LHCN-M2 (cell line): ENCODE measurements at places on chromosomes 2 and 18. TPM values are rescaled to one million over a fixed set of nuclear protein-coding genes. Genes with fewer than 3 reads are reported as not detected.

DNA sequence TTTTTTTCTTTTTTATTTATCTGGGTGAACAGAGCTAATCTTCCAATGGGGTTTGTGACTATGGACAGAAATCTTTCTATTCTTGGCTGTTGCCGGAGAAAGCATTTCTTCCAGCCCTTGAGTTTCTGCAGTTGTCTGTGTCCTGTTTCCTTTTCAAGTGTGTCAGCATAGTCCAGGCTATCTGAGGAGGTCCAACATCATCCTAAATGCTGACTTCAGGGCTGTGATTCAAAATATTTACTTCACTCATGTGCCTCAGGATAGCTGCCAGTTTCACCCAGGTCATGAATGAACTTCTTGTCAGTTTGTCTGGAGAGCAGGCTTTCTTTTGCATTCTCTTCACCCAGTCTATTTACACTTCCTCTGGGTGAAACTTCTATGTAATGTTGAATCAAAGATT lies 27.9 kb downstream of the ITGAV start:
- no peak for DNase-seq

DNA sequence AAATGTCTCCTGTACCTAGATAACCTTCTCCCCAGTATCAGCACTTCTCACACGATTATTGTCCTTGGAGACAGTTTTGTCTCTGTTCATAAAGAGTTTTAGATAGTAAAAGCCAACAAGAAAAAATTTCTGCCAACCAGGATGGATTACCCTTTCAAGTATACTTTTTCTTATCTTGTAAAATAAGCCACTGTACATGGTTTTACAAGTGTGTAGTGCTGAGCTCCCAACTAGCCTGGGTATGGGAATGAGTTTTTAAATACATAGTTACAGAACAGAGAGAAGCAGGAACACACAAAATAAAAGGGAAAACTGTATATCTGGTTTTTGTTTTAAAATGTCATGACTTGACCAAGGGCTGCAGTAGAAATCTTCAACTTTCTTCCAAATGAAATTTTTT lies 76.7 kb downstream of the C18orf54 start:
- DNase-seq: no peak

DNA sequence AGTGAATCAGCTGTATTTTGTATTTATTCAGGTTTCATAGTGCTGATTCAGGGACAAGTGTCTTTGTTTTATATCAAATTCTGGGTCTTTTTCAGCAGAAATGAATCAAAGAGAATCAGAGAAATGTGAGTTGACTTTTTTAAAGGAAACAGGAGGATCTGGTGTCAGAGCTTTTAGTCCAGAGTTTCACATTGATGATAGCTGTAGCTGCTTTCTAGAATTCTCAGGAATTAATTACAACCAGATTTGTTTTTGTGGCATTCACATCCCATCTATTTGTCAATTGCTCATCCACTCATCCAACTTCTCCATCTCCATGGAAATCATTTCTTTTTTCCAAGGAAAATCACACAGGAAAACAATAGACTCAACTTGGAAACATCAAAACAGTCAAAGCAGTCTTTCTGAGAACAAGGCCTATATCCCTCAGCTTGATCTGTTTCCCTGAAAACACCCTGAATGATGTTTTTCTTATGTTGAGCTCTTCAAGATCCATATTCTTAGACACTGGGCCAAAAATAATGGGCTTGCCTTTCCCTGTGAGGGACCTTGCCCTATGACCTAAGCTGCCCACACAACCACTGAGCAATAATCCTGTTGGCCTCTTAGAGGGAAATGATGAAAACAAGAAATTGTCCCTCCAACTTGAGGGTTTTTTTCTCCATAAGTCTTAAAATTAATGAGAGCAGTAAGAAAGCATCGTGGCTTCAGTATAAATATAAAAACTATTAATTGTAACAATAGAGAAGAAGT lies 249.5 kb upstream of the FN1 start:
- DNase-seq: peak; percentile 64

DNA sequence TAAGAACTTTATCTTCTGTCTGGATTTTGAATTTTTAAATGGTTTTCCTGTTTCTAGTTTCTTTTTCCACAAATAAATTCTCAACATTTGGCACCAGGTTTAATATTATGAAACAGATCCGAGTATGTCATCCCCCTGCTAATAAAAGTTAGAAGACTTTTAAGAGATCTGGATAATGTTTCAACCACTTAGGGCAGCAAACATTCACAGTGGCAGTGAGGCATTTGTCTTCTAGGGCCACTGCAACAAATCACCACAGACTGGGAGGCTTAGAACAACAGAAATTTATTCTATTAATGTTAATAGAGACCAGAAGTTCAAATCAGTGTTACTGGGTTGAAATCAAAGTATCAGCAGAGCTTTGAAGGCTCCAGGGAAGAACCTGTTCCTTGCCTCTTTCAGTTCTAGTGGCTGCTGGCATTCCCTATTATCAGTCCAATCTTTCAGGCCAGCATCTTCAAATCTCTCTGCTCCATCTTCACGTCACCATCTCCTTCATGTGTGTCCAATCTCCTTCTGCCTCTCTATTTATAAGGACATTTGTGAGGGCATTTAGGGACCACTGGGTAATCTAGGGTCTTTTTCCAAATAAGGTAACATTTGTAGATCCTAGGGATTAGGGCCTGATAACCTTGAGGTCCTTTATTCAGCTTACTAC lies 23.4 kb downstream of the ACSL3 start:
- DNase-seq: peak; percentile 36

GRCh38 chr18:70659036-70659925 lies 370.4 kb downstream of the SOCS6 start:
- no peak for DNase-seq

GRCh38 chr2:143762176-143762928 lies 633.1 kb downstream of the ARHGAP15 start:
- DNase-seq: no peak

- DNase-seq: no peak
These were observed 7.0 kb upstream of the SP5 start for GRCh38 chr2:170707821-170708795.

DNA sequence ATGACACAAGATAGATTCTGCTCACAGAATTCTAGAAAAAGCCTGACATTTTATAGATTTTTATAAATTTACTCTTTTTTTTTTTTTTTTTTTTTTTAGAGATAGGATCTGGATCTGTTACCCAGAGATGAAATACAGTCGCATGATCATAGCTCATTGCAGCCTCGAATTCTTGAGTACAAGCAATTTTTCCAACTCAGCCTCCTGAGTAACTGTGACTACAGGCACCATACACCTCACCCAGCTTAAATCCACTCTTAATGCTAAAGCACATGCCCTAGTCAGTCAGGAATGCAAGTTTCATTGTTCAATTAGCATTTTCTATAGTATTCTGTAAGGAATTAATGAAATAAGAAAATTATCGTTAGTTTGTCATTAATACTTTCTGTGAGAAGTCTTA lies 32.1 kb upstream of the WDR75 start:
- peak; percentile 53 for DNase-seq

Gene IL37
- 0.75 TPM in 1 of 2 replicates, not detected in the other for total RNA-seq

Gene EVA1A
- 21.4 and 29.0 TPM in 2 replicates for total RNA-seq

Gene POTEJ
- not detected in 2 replicates for total RNA-seq

Gene CYP27A1
- total RNA-seq: 6.1 TPM in 2 replicates
